ENCODE measurements at places on chromosomes 12 and 14.

DNA sequence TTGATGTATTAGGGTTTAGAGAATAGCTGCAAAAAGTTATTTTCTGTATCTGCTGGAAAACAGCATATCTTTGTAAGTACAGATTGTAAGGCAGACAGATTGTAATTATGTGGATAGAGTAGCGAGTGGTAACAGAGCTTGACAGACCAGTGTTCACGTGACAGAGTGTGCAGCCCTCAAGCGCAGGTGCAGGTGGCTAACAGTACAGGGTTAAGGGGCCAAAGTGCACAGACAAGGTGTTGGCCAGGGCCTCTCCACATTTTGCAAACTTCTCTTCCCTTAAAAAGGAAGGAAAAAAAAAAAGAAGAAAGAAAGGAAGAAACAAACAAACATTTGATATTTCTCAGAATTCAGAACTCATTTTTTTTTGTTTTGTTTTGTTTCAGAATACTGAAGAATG, 25.2 kb upstream of the KLHL42 start:
- no peak for DNase-seq

DNA sequence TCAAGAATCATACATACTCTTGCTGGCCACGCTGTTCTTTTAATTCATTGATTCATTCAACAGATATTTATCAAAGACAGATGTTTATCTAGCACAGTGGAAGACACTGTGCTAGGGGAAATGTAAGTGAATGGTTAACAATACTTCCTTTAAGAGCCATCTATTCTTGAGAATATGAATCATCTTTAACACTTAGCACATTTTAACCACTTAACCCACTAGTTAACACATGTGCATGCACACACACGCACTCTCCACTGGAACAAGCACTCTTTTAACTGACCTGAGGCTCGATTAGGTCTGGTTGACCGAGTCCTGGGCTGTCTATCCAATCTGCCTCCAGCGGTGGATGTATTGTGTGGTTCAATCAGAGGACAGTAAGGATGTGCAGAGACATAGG, 34.6 kb downstream of the LMNTD1 start:
- no peak for DNase-seq

DNA sequence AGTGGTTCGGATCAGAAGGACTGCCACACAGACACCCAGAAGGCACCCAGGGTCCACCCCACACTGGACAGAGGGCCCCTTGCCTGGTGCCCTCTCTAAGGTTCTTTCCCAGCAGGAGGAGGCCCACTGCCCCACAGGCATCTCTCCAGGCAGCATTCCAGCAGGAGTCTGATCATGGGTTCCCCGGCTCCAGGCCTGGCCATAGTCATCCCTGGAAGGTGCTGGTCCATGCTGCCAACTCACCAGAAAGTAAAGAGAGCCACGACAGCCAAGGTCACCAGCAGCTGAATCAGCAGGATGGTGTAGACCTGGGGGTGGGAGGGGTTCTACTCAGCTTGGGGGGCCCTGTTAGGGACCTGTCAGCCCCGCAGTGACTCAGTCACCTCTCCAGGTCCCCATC, 6.4 kb downstream of the FAIM2 start:
- DNase-seq, result no peak

- DNase-seq, result no peak
Measured at GRCh38 chr14:38790916-38791315, 312.1 kb downstream of the SEC23A start.

- DNase-seq, result peak; percentile 73
Measured at GRCh38 chr14:96362071-96362964, 823 bp downstream of the ATG2B start.

DNA sequence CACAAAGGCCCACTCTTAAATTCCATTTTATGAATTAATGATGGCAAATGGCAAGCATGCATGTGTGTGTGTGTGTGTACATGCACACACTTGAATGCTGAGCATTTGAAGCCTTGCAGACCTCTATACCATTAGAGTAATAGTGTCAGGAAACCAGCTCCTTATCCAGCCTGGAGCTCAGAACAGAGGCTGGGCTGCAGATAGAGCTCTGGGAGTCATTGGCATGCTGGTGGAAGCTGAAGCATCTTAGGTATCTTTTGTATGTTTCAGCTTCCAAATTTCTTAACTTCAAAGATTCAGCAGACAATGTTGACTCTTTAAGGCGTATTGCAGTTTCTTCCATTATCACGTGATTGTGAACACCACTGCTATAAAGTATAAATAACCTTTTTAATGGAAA, 192.9 kb upstream of the ARHGAP5 start:
- DNase-seq, result no peak

- DNase-seq, result no peak
Measured at GRCh38 chr12:44848703-44849085, 27.4 kb downstream of the NELL2 start.

DNA sequence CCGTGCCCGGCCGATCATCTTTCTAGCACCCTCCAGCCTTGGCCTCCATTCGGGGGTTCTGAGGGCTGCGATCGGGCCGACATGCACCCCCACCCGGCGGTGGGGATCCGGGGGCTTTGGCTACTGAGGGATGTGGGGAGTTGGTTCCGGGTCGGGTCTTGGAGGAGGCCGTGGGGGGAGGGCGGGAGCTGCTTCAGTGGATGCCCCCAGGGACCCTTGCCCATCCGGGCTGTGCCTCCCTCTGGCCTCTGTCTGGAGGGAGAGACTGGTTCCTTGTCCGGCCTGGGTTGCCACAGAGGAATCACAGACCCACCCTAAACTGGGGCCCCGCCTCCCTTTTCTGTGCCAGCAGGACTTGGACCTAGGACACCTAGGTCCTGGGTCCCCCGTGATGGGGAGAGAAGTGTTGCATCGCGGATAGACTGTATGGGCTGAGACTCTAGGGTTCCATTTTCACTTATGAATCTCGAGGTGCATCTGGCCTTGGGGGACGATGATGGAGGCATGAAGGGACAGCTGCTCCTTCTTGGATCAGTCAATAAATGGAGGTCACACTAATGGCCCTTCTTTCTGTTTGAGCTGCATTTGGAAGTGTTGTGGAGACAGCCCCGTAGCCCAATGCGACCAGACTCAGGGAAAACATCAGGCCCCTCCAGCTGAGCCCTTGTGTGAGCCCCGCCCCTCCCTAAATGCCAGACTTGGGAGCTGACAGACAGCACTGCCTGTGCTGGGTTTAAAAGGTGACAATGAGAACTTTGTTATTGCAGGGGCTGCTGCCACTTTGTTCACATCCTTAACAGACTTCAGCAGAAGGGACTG, 577 bp downstream of the DTX3 start:
- no peak for DNase-seq

GRCh38 chr12:54589964-54590363, 1.5 kb upstream of the PPP1R1A start:
- DNase-seq, result no peak

DNA sequence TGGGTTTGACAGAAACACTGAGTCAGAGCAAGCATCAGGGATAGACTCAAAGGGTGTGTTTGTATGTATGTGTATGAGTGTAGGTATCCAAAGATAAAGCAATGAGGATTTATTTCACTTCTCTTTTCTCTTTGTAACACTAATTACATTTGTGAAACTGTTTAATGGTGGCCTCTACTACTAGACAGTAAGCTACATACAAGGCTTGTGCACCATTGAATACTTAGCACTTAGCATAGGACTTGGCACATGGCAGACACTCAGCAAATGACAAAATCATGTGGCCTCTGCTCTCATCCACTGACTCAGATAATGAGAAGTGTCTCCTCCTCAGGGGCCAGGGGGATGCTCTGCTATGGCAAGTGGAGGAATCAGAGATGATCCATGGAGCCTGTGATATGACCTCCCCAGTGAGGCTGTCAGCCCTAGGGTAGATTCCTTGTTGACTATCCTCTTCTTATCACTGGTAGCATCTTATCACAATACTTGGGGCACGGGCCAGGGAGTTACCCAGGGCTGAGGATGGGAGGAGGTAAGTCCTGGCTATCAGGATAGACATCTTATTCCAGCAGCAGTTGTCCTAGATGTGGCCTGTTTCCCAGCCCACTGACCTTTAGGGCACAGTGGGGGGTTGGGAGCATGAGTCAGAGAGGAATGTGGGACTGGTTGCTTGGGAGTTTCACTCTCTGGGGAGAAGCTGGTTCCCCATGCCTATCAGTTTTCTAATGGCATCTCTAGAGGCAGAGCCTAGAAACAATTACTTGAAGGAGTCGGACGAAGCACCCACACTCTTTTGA, 71.2 kb upstream of the HOXC13 start:
- DNase-seq, result no peak

GRCh38 chr12:99334285-99335056, 313.1 kb upstream of the GARIN6 start:
- no peak for DNase-seq

- DNase-seq, result no peak
Measured at GRCh38 chr12:117038023-117038680, 61.1 kb downstream of the TESC start.

DNA sequence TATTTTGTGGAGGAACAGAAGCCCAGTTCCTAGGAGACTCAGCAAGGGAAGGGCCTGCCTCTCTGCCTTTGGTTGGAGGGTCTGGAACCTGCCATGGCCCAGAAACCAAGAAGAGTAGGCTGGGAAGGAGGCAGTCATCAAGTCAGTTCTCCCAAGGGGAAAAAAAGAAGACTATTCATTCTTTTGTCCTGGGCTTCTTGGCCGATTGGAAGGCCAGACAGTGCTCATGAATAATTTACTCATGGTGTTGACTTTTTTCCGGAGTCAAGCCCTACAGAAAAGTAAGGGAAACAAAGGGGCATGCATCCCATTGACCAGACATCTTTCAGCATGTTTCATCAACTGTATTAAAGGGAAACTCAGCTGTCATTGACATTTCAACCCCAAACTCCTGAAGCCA, 168.1 kb downstream of the PRKCH start:
- no peak for DNase-seq

DNA sequence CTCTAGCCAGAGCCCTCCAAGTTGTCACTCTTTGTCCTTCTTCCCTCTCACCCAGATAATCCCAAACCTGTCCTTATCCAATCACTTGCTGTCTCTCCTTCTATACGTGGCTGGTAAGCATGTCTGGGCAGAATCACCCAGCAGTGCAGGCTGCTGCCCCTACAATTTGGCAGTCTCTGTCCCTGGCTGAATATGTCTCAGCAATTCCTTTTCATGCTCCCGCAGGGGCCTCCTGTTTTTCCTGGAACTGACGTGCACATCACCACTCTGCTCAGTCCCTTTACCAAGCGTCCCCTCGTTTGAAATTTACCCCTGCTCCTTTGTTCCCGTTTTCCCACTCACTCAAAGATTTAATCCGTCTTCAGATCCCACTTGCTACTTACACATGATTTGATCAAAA, 80.0 kb downstream of the ST8SIA1 start:
- no peak for DNase-seq

DNA sequence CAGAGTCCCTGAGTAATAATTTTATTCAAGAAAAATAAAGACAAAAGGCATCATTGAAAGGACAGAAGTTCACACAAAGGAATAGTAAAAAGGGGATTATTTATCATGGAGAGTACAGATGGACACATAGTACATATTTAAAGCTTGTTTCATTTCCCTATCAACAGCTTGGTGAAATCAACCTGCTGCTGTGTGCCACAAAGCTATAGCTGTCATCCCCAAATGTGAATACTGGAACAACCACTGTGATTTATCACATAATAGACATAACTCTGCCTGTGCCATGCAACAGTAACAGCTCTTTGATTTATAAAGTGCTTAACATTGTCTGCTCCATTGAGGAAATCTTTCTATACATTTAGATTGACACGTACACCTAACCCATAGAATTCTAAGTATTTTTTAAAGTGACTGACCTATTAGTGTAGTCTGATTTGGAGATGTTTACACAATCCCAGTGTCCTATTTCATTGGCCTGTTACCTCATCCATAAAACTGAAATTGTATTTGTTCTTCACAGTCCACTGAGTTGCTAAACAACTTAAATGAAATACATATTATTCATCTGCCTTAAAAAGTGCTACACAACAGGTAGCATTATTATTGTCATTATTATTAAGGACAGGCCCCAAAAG, 3.3 kb downstream of the NEMF start:
- no peak for DNase-seq

- DNase-seq, result no peak
Measured at GRCh38 chr12:95216711-95217376, 423 bp downstream of the FGD6 start.

DNA sequence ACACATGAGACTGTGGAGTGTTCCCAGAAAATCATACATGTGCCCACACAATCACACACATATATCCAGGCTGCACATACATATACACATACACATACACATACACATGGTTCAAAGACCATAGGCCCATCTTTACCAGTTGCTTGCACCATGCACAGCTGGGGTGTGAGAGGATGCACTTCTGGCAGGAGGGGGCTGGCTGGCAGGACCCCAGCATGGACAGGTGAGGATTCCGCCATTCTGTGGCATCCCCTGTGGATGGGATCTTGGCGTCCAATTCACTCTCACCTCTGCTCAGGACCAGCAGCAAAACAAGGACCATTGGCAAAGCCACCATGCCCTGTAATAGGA, 7.0 kb downstream of the ITGB7 start:
- no peak for DNase-seq

DNA sequence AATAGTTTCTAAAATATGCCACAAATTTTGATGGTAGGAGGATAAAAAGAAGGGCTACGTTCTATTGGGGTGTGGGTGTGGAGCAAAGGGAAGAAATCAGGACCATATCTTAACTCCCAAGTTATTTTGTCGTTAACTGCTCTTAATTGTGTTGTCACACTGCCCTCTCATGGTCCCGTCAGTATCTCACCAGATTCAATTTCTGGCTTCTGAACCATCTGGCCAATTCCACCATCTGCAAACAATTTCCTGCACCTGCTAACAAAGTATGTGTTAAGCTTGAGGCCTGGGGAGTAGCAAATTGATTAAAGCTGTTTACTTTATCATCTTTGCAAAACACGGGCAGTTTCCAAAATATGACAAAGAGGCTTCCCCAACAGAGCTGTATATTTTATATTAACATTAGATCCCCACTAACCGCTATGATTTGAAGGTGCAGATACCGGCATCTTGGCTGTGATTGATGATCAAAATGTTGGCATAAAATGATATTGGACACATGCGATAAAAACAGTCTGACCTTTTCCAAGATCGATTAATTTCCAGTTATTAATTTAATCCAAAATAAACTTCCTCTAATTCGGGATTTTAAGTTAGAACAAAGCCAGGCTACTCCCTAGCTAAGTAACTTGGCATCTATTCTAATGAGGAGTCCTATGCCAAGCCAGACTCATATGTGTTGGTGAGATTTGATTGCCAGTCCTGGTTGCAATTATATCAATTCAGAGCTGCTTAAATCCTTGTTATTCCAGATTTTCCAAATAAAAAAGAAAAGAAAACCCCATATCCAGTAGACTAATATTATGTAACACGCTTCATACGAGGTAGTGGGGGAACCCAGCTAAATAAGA, 6.9 kb upstream of the DNM1L start:
- peak; percentile 57 for DNase-seq

DNA sequence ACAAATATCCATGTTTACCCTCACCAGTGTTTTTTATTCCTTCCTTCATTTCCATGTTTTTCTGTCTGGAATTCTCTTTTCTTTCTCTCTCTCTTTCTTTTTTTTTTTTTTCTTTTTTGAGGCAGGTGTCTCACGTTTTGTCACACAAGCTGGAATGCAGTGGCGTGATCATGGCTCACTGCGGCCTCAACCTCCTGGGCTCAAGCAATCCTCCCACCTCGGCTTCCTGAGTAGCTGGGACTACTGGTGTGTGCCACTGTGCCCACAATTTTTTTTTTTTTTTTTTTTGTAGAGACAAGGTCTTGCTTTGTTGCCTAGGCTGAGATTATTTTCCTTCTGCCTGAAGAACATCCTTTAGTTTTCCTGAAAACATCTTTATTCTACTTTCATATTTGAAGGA, 15.0 kb upstream of the AMIGO2 start:
- DNase-seq, result no peak
